CD4-positive, alpha-beta T cell (primary cell): ENCODE measurements at places on chromosomes 3 and 15.

DNA sequence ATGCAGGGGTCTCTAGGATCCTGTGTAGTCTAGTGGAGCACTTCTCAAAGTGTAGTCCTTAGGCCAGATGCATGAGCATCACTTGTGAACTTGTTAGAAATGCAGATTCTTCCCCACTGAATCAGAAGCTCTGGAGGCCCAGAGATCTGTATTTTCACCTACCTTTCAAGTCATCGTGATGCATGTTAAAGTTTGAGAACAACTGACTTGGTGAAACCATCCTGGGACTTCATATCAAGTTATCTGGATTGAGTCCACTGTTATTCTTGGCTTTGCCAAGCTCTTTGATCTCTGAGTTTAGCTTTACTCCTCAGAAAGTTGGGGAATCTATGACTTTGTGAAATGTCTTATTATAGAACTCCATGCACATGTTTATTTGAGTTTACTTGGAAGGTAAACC, 78.5 kb downstream of the ARNT2 start:
- DNase-seq = no peak
- H3K27ac ChIP-seq = no peak overlapping the region
- H3K4me3 ChIP-seq = no peak overlapping the region
- no peaks in the 10 kb centered on the region for H3K4me1 ChIP-seq
- no peaks in the 10 kb centered on the region for H3K36me3 ChIP-seq
- no peaks in the 10 kb centered on the region for H3K27me3 ChIP-seq

GRCh38 chr3:117528688-117529087, 819.1 kb downstream of the TUSC7 start:
- no peak overlapping the region for H3K4me3 ChIP-seq
- no peaks in the 10 kb centered on the region for H3K4me1 ChIP-seq
- no peak for DNase-seq

DNA sequence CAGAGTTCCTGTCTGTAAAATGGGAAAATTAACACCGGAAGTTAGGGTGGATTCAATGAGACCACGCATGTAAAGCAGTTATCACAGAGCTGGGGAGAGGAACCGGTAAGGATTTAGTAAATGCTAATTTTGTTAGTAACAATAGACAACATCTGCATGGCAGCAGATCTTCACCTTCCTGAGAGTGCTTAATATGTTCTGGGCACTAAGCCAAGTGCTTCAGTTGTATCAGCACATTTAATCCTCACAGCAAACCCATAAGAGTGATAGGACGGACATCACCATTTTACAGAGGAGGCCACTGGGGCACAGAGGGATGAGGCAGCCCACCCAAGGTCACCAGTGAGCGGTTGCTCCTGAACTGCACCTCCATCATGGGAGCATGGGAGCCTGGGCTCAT, 189.4 kb downstream of the WNT5A start:
- no peak overlapping the region for H3K27ac ChIP-seq
- no peaks in the 10 kb centered on the region for H3K27me3 ChIP-seq
- no peaks in the 10 kb centered on the region for H3K4me1 ChIP-seq
- H3K4me3 ChIP-seq = no peak overlapping the region
- no peak for DNase-seq

DNA sequence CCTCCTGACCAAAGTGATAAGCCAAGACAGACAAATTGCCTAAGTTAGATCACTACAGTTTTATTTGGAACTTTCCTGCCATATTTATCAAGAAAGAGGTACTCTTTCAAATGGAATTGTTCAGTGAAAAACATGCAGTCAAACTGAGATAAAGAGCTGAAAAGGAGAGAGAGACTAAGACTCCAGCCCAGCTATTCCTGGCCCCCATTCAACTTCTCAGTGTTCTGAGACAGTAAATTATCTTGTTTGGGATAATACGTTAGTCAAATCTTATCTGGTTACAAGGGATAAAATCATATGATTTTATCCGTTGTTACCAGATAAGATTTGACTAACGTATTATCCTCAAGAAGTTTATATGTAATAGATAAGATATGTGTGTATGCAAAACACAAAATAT, 67.6 kb upstream of the CMC1 start:
- H3K27ac ChIP-seq = no peak overlapping the region
- no peaks in the 10 kb centered on the region for H3K4me1 ChIP-seq
- no peak overlapping the region for H3K4me3 ChIP-seq
- no peak for DNase-seq
- H3K27me3 ChIP-seq = no peaks in the 10 kb centered on the region

GRCh38 chr15:73918784-73919183, 7.5 kb upstream of the LOXL1 start:
- peaks cover 10% of the 10 kb centered on the region for H3K36me3 ChIP-seq
- H3K4me1 ChIP-seq = peaks cover 50% of the 10 kb centered on the region
- H3K4me3 ChIP-seq = no peak overlapping the region
- no peak for DNase-seq

GRCh38 chr3:16378920-16379319, 113.9 kb downstream of the OXNAD1 start:
- DNase-seq = no peak
- H3K4me1 ChIP-seq = peaks cover 59% of the 10 kb centered on the region
- peaks cover 7% of the 10 kb centered on the region for H3K36me3 ChIP-seq
- H3K27ac ChIP-seq = peak overlapping the region; percentile 44
- H3K4me3 ChIP-seq = no peak overlapping the region

DNA sequence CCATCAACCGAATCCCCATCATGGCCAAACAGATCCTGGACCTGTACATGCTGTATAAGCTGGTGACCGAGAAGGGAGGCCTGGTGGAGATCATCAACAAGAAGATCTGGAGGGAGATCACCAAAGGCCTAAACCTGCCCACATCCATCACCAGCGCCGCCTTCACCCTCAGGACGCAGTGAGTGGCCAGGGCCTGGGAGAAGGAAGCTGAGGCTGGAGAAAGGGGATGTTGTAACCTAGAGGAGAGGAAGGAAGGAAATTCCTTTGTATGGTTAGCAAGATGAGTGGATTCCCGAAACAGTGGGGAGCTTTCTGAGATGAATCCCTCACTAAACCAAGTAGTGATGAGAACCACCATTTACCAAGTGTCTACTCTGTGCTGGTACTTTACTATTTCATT, 25.8 kb upstream of the CLK3 start:
- DNase-seq = no peak
- H3K4me1 ChIP-seq = no peaks in the 10 kb centered on the region
- H3K27ac ChIP-seq = no peak overlapping the region
- peaks cover 75% of the 10 kb centered on the region for H3K36me3 ChIP-seq
